ENCODE measurements at places on chromosomes 5 and 9.

- no peak for DNase-seq
Observed at GRCh38 chr9:134895567-134895907, 14.9 kb downstream of the FCN2 start.

DNA sequence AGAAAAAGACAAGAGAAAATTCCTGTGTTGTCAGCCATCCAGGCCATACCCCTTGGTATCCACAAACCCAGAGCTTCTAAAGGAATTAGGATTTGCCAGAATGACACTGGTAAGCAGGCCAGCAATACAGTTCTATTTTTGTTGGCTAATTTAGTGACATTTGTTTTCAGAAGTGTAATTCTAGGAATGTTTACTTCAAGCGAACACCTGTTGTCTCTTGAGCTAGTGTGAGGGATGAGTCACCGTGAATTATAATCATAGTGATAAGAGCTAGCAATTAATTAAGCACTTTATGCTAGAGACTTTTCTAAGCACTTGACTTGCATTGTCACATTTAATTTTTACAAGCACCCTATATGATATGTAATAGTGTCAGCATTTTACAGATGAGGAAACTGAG is 99.2 kb downstream of the PRKACG start:
- no peak for DNase-seq

- DNase-seq, result no peak
Observed at GRCh38 chr5:149256451-149256850, 15.2 kb upstream of the AFAP1L1 start.

DNA sequence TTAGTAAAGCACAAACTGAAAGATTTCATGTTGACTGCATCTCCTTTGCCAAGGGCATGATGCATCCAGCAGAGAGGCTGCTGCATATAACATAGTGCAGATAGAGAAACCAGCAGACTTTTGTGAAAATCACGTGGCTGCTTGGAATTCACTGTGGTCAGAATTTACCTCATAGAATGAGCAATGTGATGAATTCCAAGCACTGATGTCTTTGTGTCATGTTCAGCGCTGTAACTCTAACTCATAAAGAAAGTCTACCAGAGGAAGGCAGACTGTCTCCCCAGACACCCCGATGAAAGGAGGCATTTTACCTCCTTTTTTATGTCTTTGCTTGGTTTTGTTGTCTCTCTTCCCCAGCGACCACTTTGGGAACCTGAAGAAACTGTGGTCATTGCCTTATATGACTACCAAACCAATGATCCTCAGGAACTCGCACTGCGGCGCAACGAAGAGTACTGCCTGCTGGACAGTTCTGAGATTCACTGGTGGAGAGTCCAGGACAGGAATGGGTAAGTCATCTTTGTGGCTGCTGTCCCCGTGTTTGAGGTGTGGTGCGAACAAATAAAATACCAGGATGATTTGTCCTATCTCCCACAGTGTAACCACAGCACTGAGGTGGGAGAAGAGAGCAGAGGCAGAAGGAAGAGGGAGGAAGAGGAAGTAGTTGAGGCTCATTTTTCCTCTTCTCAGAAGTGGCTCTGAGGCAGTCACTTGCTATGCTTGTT is 42.0 kb downstream of the ITK start:
- DNase-seq, result no peak

GRCh38 chr9:88164850-88165249 is 26.6 kb upstream of the SPATA31C2 start:
- no peak for DNase-seq

DNA sequence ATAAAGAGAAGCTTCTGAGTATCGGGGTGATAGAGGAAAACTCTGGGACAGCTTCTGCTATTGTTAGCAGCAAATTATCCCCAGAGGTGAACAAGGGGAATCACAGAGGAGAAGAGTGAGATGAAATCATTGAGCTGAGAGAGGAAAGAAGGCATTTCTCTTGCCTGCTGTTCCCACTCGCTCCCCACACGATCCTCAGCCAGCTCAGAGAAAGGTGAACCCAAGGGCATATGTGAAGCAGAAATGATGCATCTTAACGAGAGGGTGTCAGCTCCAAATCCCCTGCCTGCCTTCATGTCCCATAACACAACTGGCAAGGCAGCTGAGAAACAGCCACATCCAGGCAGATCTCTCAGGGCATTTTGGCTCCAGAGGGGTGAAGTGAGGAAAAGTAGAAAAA is 111.6 kb downstream of the BRINP1 start:
- DNase-seq, result no peak

DNA sequence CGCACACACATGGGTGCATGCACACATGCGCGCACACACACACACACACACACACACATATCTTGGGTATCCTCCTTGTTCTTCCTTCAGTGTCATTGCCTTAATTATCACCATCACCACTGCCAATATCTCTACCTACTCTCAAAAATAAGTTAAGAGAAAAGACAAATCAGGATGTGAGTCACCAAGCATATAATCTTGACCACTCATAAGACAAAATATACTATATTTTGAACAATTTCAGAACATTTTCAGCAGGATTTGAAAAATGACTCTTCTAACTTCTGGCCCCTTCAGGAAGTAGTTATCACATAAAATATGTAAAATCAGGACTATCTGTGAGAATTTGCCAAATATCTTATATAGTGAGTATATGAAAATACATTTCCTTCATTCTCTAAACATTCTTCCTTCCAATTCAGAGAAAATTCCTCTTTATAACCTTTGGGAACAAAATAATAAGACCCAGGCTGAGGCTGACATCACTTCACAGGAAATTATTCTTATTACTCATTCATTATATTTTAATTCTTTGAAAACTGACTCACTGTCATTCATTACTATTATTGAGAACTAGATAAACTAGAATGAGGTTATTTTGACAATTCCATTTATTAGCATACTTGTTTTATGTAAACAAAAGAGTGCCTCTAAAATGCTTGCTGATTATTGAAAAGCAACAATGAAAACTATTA is 772.0 kb upstream of the ACO1 start:
- no peak for DNase-seq

DNA sequence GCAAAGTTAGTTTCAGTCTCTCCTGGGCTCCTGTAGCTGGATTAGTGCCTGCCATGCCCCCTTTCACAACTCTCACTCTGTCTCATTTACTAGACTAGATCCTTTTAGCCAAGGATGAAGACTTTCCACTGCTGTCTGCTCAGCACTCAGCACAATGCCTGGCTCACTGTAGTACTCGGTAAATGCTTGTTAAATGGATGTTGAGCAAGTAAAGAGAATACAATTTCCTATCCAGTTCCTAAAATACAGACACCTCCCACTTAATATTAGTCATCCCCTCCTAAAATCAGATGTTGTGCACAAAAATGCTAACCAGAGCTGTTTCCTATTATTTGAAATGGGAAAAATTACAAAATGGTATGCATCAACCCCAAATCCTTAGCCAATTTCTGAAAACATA is 195.8 kb downstream of the SREK1 start:
- DNase-seq, result no peak

DNA sequence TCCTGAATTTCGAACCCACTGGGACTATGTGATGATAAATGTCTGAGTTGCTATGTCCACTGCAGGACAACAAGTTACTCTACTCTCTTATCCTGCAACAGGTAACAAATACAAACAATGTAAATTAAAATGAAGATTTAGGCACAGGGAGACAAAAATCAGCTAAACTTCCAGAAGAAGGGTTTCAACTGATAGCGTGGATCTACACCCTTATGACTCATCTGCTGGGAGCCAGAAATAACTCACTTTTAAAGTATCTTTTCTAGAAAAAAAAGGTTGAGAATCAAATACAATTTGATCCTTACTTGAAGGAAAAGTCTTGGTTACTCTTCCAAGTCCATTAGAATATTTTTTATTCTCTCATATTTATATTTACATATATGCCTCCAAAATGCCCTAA is 21.4 kb downstream of the PJA2 start:
- DNase-seq, result no peak

GRCh38 chr5:82985763-82986162 is 91.4 kb downstream of the TMEM167A start:
- DNase-seq, result no peak

- DNase-seq, result no peak
Observed at GRCh38 chr9:33175649-33176325, 8.7 kb upstream of the B4GALT1 start.

GRCh38 chr5:66511491-66511890 is 84.7 kb upstream of the MAST4 start:
- DNase-seq, result no peak

- DNase-seq, result no peak
Observed at GRCh38 chr9:86604741-86605140, 250.5 kb upstream of the TUT7 start.

GRCh38 chr5:131230406-131230805 is 33.4 kb upstream of the CDC42SE2 start:
- no peak for DNase-seq

- no peak for DNase-seq
Observed at GRCh38 chr5:77774981-77775789, 954 bp downstream of the TBCA start.

Data from stimulated activated CD8-positive, alpha-beta memory T cell treated with anti-CD3 and anti-CD28 coated beads, Interleukin-4, amount 100 ng/mL, for 1 hour (primary cell).